Upper lobe of right lung (tissue), 1 donor: ENCODE measurements at places on chromosomes 2 and 18. TPM values are rescaled to one million over a fixed set of nuclear protein-coding genes. Genes with fewer than 3 reads are reported as not detected.
A peak's percentile ranks its signal among the peaks of the same experiment; 100 is the strongest.

DNA sequence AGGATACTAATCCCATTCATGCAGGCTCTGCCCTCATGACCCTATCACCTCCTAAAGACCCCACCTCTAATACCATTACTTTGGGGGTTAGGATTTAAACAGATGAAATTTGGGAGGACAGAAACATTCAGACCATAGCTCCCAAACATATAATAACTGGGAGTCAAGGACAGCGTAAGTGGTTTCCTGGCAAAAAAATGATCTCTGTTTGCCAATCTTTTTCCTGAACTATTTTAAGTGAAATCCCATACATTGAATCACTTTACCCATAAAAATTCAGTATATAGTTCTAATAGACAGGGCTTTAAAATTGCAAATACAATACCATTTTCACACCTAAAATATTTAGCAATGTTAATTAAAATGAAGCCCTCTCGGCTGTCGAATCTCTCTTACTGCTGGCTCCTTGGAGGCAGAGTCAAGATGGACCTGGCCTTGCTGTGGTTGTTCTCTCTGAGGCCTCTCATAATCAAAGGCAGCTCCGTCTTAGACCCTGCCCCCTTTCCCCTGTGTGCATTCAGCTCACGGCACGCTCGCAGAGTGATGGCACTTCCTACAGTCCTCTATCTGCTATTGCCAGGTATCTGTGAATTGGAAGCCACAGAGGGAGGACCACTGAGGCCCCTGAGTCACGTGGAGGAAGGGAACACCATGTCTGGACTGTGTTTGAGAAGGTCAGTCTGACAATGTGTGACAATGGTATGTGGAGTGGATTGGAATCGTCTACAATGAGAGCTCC, 132.3 kb downstream of the UXS1 start:
- no peaks in the 10 kb centered on the region for H3K36me3 ChIP-seq
- no peak overlapping the region for H3K4me3 ChIP-seq
- H3K27me3 ChIP-seq = peaks cover 11% of the 10 kb centered on the region
- peaks cover 3% of the 10 kb centered on the region for H3K4me1 ChIP-seq

DNA sequence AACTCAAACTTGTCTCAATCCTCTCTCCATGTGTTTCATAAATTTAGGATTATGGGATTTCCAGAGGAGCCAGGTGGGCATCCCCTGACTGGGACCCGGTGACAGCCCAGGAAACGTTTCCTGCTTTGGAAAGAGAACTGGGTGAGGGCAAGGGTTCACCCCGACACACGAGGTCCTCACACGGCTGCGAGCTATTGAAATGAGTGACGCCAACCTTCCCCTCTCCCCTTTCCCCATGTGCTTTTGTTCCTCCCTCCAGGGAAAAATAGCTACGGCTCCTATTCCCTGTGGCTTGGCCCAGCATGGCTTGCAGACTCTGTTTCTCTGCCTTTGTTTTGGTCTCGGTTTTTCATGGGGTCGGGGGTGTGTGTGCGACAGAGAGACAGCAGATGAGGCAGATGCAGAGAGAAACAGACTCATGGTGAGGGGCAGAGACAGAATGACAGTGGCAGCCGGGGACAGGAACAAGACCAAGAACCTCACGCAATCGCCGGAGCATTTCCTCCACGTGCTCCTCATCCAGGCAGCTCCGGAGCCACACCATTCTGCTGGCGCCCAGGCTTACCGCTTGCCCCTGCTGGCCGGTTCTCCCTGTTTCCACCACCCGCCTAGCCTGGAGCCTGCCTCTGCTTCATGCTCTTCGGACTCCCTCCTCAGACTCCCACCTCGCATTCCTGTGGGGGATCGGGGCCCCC, 238.5 kb downstream of the DYSF start:
- no peaks in the 10 kb centered on the region for H3K27me3 ChIP-seq
- H3K36me3 ChIP-seq = no peaks in the 10 kb centered on the region
- DNase-seq = no peak
- H3K4me1 ChIP-seq = no peaks in the 10 kb centered on the region

DNA sequence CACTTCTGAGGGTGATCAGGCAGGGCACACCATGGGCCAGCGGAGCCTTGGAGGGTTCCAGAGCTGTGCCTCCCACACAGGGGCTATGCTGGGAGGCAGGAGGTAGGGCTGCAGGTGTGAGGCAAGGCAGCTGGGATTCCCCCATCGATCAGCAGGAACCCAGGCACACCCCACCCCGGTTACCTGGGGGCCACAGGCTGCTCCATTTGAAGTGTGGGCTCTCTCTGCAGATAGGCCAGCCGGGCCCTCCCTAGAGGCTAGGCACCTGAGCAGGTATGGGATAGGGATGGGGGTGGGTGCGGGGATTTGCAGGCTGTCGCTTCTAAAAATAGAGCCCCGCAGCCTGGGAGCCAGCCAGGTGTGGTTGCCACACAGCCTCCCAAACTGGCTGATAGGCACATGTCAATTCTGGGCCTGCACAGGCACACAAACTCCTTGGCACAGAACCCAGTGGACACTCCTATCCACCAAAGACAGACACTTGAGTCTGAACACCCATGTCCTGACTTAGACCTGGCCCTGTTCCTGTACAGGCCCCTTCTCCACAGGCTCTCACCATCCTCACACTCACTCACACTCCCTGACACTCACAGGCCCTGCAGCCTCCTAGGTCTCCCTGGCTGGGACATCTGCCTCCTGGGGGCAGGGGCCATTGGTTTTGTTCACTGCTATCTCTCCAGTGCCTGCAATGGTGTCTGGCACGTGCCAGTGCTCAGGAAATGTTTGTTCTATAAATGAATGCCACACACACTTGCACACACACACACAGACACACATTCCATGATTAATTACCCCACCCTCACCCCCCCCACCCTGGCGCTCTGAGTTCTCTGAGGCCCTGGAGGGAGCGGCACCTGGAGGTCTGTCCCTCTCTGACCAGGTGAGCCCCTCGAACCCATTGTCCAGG, 73.4 kb downstream of the ZFP36L2 start:
- H3K4me1 ChIP-seq = peaks cover 22% of the 10 kb centered on the region
- no peaks in the 10 kb centered on the region for H3K27me3 ChIP-seq
- no peak overlapping the region for H3K27ac ChIP-seq
- no peaks in the 10 kb centered on the region for H3K36me3 ChIP-seq
- peak; percentile 76 for DNase-seq

DNA sequence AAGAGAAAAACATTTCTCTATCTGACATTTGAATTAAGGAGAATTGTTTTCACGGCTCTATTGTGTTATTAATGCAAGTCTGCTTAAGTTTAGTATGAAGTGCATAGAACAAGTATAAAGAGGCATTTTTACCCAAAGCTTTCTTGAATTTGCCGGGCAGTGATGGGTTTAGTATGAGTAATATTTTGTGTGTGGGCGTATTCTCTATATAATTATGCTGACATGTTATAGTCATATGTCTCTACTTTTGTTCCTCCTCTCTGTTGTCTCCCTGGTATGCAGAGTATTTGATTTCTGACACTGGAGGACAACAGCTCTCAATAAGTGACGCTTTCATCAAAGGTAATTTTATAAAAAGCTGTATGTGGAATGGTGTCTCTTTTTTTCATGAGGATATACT, 45.9 kb downstream of the PIKFYVE start:
- H3K36me3 ChIP-seq = peaks cover 40% of the 10 kb centered on the region
- H3K4me1 ChIP-seq = no peaks in the 10 kb centered on the region
- DNase-seq = no peak
- H3K4me3 ChIP-seq = no peak overlapping the region

DNA sequence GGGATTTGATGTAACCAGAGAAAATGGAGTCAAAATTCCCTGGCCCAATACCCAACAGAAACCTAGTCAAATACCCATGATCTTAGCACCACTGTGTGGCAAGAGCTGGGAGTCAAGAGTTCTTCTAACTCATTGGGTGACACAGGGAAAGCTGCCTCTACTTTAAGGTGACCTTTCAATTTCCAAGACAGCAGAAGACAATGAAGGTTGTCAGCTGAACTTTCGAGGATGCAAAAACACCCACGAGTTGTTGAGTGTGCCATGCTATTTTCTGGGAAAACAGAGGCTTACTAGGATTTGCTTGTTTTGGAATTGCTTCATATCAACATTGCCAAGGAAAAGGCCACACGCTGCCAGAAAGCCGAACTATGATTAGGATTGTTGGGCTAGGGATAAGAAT, 61.6 kb upstream of the CYRIA start:
- H3K27ac ChIP-seq = no peak overlapping the region
- H3K27me3 ChIP-seq = no peaks in the 10 kb centered on the region
- no peak for DNase-seq
- H3K4me1 ChIP-seq = no peaks in the 10 kb centered on the region

DNA sequence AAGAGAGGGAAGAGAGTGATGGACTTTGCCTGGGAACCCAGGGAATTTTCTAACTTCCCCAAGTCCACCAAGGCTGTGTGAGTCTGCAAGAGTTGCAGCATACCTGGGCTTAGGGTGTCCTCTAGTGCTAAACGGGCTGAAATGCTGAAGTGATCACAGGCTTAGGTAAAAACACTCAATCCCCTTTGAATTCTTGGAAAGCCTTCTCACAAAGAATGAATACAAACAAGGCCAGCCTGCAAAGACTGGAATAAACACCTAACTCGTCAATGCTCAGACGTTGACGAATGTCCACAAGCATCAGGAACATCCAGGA, 30.0 kb upstream of the BMP10 start:
- H3K27ac ChIP-seq = no peak overlapping the region
- DNase-seq = no peak
- H3K36me3 ChIP-seq = no peaks in the 10 kb centered on the region
- H3K4me1 ChIP-seq = no peaks in the 10 kb centered on the region

DNA sequence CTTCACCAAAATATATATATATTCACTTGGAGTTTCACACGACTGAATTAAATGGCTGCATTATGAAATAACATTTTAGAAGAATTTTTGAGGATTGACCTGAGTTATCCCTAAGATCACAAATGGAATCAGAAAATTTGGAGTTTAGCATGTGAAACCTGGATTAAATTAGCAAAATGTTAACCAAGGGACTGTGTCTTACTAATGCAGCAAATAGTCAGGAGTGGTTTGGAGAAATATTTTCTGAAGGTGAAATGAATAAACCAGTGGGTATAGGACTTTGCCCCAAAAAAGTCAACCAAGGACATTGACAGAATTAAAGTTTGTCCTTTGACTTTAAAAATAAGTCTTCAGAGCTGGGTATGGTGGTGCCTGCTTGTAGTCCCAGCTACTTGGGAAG, 111.2 kb downstream of the PRPF40A start:
- no peak overlapping the region for H3K27ac ChIP-seq
- no peaks in the 10 kb centered on the region for H3K27me3 ChIP-seq
- no peak for DNase-seq
- peaks cover 7% of the 10 kb centered on the region for H3K36me3 ChIP-seq
- H3K4me3 ChIP-seq = no peak overlapping the region

DNA sequence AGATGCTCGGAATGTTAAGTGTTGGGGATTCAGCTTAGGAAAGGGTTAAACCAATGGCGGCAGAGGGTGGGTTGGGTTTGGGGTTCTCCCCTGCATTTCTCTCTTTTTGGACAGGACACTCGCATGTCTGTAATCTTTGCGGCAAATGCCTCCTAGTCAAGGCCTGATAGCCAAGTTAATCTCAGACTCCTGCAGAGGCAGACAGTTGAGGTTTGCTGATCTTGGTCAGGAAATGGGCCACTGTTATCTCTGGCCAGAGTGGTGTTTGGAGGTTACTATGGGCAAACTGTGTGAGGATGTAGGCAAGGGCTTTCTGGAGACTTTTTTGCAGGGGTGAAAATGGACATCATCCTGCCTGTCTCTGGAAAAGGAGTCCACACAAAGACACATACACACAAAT, 188.8 kb downstream of the SETBP1 start:
- no peaks in the 10 kb centered on the region for H3K4me1 ChIP-seq
- DNase-seq = no peak
- H3K27ac ChIP-seq = no peak overlapping the region
- no peaks in the 10 kb centered on the region for H3K36me3 ChIP-seq

DNA sequence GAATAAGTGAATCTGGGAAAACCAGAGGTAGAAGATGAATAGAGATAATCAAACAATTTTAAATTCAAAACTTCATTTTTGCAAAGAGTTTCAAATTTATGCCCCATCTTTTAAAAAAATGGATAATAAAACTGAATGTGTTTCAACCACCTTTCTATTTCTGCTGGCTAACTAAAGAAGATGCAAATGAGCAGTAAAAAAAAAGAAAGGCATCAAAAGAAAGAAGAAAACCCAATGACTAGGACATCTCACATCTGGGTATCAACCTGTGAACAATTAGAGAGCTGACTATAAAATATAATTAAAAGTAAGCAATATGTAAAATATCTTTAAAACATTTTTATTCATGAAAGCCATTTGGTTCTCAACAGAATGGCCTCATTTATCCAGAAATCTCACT, 2.5 kb downstream of the PGAP1 start:
- H3K4me1 ChIP-seq = no peaks in the 10 kb centered on the region
- peak overlapping the region; percentile 81 for H3K4me3 ChIP-seq
- no peaks in the 10 kb centered on the region for H3K36me3 ChIP-seq
- no peak for DNase-seq
- H3K27me3 ChIP-seq = no peaks in the 10 kb centered on the region

- H3K27me3 ChIP-seq = no peaks in the 10 kb centered on the region
- no peak overlapping the region for H3K4me3 ChIP-seq
- no peaks in the 10 kb centered on the region for H3K4me1 ChIP-seq
- no peak overlapping the region for H3K27ac ChIP-seq
These were observed 129.7 kb downstream of the TDRD15 start for GRCh38 chr2:21253311-21254027.

DNA sequence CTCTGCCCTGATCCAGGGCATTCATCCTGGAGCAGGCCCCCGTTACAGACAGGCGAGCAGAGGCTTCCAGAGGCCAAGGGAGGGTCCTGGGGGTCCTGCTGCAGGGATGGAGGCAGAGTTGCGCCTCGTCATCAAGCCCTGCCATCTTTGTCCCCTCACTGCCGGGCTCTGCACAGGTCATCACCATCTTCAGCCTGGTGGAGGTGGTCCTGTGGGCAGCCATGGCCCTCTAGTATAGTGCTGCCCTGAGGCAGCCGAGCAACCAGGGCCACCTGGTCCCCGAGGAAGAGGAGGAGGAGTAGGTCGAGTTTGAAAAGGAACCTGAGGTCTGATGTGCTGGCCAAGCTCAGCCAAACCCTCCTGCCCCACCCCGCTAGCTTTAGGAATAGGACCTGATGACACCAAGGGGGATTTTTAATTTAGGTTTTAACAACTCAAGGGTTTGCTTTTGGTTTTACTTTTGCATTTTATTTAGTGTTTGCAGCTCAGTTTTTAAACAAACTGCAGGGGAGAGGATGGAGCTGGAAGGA, 8.8 kb upstream of the ALPI start:
- no peak overlapping the region for H3K4me3 ChIP-seq
- no peaks in the 10 kb centered on the region for H3K36me3 ChIP-seq
- no peak overlapping the region for H3K27ac ChIP-seq

DNA sequence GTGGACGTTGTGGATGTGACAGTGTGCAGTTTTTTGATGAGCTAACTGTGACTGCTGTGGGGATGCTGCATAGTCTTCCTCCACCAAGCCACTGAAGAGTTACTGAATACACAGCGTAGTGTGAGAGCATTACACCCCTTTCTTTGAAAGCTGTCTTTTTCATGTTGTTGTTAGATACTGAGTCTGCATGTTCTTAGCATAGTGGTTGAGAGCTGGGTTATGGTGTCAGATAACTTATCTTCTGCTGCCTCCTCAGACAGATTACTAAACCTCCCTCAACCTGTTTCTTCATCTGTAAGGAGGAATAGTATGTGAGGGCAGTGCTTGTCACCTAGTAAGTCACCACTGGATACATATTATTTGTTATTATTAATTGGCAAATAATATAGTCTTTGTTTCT, 63.2 kb downstream of the CEP192 start:
- no peak overlapping the region for H3K4me3 ChIP-seq
- no peaks in the 10 kb centered on the region for H3K27me3 ChIP-seq
- H3K27ac ChIP-seq = no peak overlapping the region
- no peaks in the 10 kb centered on the region for H3K4me1 ChIP-seq
- H3K36me3 ChIP-seq = peaks cover 74% of the 10 kb centered on the region

The M1AP gene
- total RNA-seq = 1.4 TPM

The KLF11 gene
- total RNA-seq = 45.6 TPM

The TMEFF2 gene
- total RNA-seq = not detected

The EGR4 gene
- not detected for total RNA-seq

The OLA1 gene
- total RNA-seq = 50.2 TPM

The CACNB4 gene
- total RNA-seq = 15.3 TPM
